ENCODE measurements at places on chromosomes 5 and 9.

GRCh38 chr9:710951-711745 is 130.3 kb upstream of the DMRT1 start:
- DNase-seq = no peak

- DNase-seq = no peak
These were observed 2.8 kb upstream of the PARP8 start for GRCh38 chr5:50663636-50664035.

GRCh38 chr5:14281746-14282181 is 138.6 kb downstream of the TRIO start:
- DNase-seq = no peak

DNA sequence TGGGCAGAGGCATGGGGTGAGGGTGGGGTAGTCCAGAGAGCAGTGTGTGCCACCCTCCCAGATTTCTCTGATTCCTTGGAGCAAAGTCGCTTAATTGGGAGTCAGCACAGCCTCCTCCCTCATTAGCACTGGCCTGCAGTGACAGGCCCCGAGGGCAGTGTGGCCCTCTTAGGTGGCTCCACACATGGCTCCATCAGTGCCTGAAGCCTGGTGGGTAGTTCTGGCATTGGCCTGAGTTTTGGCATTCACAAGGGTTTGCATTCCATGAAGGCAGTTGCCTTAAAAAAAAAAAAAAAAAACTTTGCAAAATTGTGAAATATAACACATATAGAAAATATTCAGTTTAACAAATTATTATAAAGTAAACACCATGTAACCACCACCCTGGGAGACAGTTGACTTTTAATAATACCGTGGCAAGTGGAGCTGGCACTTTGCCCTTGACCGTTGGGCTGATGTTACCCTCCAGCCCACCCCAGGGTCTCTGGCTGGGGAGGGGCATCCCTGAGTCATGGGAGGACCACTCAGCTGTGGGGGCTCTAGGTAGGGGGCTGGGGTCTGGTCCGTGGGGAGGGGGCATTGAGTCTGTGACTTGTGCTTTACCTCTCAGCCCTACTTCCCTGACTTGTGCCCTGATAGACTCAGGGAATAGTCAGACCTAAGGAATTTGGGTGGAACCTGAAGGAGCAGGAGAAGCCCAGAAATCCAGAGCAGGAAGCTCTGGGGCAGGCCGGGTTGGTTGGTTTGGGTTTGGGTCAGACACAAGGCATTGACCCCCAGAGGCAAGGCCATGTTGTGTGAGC is 51.3 kb upstream of the PITX1 start:
- DNase-seq = no peak

DNA sequence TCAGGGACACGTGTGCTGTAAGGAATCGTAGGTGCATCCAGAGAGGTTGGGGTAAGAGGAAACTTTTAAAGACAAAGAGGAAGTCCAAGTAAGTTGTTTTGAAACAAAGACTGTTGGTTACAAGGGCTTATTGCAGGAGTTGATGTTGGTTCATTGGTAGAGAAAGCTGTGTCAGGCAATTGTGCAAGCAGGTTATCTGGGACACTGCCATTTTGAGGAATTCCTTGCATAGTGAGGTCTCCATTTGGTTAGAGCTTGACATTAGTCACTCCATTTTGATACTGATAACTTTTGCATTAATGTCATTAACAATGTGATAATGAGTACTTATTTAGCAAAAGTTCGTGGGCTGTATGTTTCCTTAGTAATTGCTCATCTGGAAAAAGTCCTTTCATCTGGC is 24.9 kb downstream of the CNOT6 start:
- peak; percentile 67 for DNase-seq
